Fibroblast of skin of left quadriceps (primary cell): ENCODE measurements at places on chromosomes 6 and 20.

- DNase-seq, result peak; percentile 23
Measured at GRCh38 chr6:26087284-26088115, at the start of gene HFE. TSS of gene HFE (plus strand) at chr6:26087429. CDS start at chr6:26087441, 12 bp downstream.

GRCh38 chr6:43396408-43397149 lies 27.1 kb upstream of the ZNF318 start:
- no peak for DNase-seq

DNA sequence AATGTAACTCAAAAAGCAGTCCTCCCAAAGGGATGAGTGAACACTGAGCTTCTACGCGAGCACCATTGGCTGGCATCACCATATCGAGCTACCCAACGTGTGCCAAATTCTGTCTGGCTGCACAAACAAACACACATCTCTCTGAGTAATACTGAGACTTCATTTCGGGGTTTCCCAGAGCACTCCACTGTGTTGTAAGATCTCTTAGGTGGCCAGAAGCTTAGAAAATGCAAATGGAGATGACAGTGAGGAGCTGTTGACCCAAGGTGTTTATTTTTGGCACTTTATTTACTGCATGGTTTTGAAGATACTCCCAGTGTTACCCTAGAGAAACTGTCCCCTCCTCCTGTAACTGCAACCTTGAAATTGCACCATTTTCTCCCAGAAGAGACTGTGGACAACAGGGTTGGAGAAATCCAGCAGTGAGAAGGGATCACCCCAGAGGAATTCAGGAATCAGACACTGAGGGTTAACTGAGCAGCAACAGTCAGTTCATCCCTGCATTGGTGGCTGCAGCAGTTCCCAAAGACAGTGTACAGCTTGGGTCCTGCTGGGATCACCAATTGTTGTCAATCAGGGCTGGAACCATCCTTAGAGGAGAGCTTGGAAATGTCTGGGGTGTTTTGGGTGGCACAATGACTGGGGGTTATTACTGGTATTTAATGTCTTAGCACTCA lies 1.0 kb upstream of the RIPOR2 start:
- DNase-seq, result no peak

DNA sequence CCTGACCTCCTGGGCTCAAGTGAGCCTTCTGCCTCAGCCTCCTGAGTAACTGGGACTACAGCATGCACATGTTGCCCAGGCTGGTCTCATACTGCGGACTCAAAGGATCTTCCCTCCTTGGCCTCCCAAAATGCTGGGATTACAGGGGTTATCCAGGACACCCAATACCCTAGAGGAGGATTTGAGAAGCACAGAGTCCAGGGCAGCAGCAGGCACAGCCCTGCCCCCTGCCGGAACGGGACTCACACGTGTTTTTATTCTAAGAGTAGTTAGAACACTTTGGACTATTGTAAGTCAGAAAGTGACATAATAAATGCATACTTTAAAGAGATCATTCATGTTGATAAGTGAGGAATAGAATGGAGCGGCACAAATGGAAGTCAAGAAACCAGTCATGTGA lies 80.2 kb downstream of the C6orf118 start:
- no peak for DNase-seq

- DNase-seq, result no peak
Measured at GRCh38 chr6:33604941-33605854, 15.9 kb upstream of the ITPR3 start.

- no peak for DNase-seq
Measured at GRCh38 chr6:150038202-150039062, 13.1 kb upstream of the RAET1L start.

DNA sequence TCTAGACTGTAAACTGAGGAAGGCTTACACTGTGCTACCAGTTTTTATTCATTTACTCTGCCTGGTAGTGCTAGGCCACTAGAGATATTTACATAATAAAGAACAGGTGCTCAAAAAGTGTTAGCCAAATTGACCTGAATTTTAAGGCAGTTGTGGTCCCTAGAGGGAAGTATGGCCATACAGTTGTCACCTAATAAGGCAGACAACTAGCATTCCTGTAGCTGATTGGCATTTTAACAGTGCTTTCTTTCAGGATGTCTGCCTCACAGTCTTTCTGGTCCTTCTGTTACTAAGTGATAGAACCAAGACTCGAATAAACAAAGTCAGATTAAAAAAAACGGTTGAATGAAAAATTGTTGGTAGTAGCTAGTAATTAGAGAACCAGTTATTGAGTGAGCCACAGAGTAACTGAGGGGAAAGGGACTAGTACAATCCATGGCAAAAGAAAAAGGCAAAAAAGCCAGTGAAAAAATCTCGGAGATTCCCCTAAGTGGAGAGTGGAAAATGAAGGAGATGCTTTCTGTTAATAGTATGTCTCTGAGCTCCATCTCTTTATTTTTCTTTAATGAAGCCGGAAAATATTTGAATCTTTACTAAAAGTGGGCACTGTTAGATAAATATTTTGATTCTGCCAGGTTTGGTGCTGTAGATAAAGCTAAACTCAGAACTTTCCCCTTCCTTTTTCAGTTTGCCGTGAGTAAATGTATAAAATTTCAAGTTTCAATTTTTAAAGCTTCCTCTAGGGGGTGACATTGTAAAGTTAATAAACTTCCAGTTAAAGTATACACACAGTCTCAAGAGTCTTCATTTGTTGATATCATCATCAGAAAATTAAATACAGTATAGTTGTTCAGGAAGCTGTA lies 9.1 kb downstream of the VTA1 start:
- no peak for DNase-seq

GRCh38 chr6:108203189-108204112 lies 37.6 kb downstream of the NR2E1 start:
- DNase-seq, result no peak

DNA sequence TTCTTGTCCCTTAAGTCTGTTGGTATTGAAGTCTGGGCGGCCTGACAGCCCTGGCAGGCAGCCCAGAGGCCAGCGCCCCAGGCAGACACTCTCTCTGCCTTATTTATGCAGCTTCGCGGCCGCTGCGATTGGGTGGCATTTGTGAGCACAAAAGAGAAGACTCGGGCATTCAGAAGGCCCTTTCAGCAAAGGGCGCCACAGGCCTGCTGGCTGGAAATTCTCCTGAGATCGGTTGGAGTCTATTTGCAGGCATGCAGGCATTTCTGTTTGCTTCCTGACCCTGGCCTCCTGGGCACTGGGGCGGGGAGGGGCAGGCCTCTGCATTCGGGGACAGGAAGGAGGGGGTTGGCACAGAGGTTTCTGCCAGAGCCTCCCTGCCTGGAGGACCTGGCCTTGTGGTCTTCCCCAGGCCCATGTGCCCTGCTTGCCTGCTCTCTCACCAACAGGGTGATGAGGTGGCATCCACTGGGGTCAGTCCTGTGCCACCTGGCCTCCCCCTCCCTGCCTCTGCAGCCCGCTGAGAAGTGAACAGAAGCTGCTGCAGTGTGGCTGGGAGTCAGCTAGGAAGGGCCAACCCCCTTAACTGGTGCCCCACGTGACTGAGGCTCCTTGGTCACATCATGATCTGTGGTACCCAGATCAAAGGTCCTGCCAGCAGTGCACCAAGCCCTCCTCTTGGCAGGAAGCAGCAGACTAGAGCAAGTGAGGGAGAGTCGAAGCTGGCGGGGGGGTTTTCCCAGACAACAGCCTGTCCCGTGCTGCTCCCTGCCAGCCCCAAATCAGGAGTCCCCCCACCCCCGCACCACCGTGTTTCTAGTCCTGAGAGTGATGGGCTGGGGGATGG lies 16.6 kb upstream of the CCDC167 start:
- DNase-seq, result no peak

DNA sequence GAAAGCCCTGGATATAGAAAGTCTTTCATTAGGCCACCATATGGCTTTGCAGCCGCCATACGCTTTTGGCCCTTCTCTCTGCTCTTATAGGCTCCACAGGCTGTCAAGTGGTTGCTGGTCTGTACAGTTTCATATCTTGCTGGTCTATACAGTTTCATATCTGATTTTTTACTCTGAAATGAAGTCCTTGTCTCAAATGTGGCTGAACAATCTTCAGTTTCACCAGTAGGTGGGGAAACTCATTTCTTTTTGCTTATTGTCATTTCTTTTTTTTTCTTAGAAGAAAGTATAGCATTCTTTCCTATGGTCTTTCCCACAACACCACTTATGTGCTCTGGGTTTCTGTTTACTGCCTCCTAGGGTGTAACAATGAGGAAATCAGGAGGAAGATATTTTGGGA lies 771.4 kb upstream of the MMS22L start:
- no peak for DNase-seq

DNA sequence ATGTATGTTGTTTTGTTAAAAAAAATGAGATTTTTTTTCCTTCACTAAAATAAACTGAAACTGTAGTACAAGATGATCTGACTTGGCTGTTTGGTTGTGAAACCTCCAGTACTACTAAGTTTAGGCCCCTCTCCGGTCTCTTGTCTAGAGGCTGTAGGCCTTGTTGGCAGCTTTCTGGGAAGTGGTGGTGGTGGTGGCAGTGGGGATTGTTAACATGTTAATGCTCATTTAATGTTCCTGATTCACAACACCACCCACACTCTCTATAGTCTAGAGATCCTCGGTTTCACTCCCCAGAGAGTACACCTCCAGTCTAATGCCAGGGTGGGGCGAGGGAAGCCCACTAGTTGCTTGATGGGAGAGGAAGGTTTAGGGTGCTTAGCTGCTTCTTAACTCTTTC lies 24.1 kb downstream of the STK4 start:
- DNase-seq, result no peak

- no peak for DNase-seq
Measured at GRCh38 chr20:63161176-63161651, 54.7 kb downstream of the YTHDF1 start.

DNA sequence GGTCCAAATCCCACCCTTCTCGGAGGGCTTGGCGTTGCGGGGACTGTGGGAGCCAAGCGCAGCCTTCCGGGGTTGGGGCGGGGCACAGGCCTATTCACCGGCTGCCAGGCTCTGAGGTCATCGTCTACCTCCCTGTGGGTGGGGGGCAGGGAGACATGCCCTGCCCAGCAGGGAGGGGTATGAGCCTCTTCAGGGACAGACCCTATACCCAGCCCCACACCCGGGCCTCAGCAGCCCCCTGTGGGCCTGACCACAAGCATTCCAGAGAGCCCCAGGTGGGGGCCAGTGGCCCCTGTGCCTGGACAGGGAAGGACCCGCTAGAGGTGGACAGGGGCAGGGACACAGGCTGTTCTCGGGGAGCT lies 11.6 kb downstream of the LAMA5 start:
- DNase-seq, result no peak

- no peak for DNase-seq
Measured at GRCh38 chr6:31578184-31579118, 3.1 kb downstream of the TNF start.

GRCh38 chr6:10759312-10759839 lies 11.8 kb downstream of the TMEM14B start:
- peak; percentile 85 for DNase-seq

- DNase-seq, result no peak
Measured at GRCh38 chr20:32485770-32486478, 99.2 kb downstream of the NOL4L start.

- DNase-seq, result no peak
Measured at GRCh38 chr20:20440481-20440880, 72.6 kb downstream of the INSM1 start.

DNA sequence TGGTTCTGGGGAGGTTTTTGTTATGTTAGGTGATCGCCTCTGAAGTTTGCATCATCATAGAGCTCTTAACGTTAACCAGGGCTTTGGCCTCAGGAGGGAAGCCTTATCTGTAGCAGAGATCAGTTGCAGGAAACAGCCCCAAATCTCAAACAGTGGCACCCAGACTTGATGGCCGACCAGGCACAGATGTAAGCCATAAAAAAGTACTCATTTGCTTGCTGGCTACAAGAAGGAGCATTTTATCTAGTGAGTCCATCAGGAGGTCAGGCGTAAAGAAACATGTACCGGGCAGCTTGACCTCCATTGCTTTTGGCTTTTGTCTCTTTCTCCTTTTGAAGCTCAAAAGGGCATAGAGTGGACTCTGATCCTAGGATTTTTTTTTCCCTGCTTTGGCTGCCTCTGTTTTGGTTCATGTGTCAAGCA lies 122.3 kb downstream of the CCDC170 start:
- DNase-seq, result no peak

- no peak for DNase-seq
Measured at GRCh38 chr6:52760105-52760765, 3.0 kb downstream of the GSTA2 start.

GRCh38 chr6:167546611-167547327 lies 221.9 kb downstream of the TTLL2 start:
- DNase-seq, result no peak

- no peak for DNase-seq
Measured at GRCh38 chr20:20527661-20528060, 159.8 kb downstream of the INSM1 start.

GRCh38 chr20:45964006-45964400 lies 8.0 kb downstream of the ZNF335 start:
- DNase-seq, result no peak

- DNase-seq, result peak; percentile 86
Measured at GRCh38 chr6:25360621-25361020, 81.4 kb downstream of the CARMIL1 start.

DNA sequence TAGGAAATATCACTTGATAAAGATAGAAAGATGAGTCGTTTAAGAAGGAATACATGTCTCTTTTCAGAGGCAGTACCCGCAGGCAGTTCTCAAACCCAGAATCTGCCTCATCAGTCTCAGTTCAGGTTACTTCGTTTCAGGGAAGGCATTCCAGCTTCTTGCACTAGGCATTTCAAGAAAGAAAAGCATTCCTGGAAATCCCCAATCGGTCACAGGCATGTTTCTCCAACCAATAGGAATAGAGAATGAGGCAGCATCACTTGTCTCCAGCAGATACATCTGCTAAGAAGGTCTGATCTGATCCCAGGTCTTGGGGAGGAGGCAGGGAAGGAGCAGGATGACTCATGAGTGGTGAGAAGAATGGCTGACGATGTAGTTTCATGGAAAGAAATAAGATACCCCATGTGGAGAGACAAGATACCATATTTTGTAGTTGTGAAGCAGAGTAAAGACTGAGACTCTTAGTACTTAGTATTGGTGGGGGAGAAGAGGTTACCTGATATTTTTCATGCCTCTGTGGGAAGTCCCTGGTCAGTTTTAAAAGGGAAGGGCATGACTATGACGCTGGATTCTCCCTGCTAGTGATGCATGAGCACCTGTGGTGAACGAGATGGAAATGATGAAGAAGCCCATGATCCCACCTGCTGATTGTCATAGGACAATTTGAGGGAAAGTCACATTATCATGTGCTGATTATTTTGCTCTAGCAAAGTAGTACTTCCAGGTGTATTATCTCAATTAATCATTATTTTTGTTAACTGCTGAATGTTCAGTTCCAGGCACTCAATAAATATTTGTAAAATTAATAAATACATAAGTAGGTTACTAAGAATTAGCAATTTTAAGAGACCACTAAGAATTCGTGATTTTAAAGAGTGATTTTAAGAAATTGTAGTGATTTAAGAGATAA lies 20.3 kb upstream of the HLA-DRB1 start:
- peak; percentile 74 for DNase-seq
